Stimulated activated CD4-positive, alpha-beta T cell treated with anti-CD3 and anti-CD28 coated beads, Interleukin-4, amount 100 ng/mL, for 4 hours (primary cell): ENCODE measurements at places on chromosomes 3 and 15.
A peak's percentile ranks its signal among the peaks of the same experiment; 100 is the strongest.

GRCh38 chr15:84035399-84035766, 200.2 kb upstream of the GOLGA6L4 start:
- DNase-seq: no peak

GRCh38 chr3:16665282-16665741, 60.1 kb upstream of the DAZL start:
- no peak for DNase-seq

- no peak for DNase-seq
These were observed 24.6 kb upstream of the HES1 start for GRCh38 chr3:194111336-194111735.

DNA sequence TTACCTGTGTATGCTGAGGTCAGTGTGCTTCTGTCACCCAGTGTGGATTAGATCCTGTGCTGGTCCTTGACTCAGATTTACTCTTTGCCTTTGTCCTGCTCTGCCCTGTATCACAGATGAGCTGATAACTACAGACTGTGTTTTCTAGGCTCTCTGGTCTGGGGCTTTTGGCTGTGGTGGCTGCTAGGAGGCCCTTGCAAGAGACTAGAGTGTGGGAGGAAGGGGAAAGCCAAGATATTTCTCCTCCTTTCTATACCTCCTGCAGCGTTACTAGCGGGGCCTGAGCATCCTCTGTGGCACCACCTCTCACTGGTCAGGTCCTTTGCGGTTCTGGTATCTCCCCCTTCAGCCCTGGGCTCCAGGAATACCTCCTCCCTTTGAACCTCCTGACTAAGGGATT, 282.3 kb upstream of the TBC1D5 start:
- no peak for DNase-seq

GRCh38 chr3:49721596-49721895, 2.1 kb upstream of the AMIGO3 start:
- DNase-seq: no peak

DNA sequence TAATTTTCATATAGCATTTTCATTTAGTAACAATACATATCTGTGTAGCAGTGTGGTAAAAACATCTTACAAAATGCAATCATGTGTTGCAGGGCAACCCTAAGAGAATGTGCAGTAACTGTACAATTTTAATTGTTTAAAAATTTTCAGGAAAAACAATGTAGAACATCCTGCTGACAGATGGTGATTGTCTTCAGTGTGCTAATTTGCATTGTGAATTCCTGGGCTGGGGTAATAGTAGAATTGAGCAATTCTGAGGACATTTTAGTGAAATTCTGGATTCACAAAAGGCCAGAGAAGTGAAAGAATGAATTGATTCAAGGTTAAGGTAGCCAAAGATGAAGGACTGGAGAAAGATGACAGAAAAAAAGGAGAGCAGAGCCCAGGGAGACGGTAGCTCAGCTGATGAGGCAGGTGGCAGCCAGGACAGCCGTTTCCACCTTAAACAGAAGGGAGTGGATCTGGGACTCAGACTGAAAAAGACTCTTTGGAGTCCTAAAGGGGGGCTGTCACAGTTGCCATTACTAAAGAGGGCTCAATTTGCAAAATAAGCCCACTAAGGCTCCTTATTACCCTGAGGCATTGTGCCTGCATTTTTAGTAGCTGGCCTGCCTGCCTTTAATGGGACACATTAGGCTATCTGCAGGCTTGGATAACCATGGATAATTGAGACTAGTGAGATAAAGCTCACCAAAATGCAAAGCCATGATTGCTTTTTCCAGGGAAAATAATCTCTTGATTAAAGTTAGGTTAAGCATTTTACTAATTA, 8.6 kb downstream of the MAP3K13 start:
- DNase-seq: no peak

GRCh38 chr15:31338318-31338878, 11.8 kb downstream of the KLF13 start:
- no peak for DNase-seq

DNA sequence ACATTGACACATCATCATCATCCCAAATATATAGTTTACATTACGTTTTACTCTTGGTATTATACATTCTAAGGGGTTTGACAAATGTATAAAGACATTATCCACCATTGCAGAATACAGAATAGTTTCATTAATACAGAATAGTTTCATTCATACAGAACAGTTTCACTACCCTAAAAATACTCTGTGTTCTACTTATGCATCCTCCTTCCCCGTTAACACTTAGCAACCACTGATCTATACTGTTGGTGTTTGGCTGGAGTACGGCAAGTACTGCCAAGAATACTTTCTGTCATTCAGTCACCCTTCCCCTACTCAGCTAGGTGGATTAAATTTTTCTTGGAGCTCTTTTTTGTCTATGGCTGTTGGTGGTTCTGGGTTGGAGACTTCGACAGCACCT, 33.4 kb downstream of the LEKR1 start:
- no peak for DNase-seq

DNA sequence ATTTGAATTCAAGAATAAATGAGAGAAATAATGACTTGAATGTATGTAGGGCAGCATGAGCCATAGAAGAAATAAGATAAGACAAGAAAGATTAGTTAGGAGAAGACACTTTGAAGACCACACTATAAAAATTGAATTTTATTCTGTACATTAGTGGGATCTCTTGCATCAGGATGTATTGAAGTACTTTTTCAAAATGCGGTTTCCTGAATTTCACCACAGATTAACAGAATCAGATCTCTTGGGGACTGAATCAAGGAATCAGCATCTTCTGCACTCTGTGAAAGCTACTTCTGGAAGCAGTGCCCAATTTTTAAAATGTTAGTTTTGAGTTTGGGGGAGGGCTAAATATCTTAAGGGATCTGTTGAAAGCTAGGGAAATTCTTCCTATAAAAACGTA, 763.9 kb upstream of the GOLIM4 start:
- DNase-seq: no peak

- peak; percentile 15 for DNase-seq
These were observed 56.1 kb downstream of the TAFA4 start for GRCh38 chr3:68876112-68876713.

DNA sequence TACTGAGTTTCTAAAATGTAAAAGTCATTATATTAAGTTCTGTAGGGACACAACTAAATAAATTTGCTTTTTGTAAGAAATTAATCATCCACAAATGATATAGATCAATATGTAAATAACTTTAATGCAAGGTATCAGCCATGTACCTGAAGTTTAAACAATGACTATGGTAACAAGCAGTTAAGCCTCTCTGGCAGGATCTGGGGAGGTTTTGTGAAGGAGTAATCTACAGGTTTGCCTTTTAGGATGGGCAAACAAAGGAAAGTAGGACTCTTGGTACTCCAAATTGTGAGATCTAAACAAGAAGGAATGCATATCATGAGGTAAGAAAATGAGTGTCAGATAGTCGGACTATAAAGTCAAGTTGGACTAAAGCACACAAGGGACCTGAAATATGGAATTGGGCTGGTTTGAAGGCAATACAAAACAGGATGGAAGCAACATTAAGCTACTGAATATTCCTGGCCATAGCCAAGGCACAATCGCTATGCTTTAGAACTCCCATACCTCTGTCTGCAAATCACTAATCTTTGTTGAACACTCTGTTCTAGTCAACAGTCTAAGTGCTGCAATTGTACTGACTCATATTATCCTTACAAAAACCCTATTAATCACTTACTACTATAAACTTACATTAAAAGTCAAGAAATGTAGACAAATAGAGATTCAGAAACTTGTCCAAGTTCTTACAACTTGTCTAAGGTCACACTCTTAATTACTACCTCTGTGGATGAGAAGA, 412.8 kb downstream of the DIPK2A start:
- no peak for DNase-seq

DNA sequence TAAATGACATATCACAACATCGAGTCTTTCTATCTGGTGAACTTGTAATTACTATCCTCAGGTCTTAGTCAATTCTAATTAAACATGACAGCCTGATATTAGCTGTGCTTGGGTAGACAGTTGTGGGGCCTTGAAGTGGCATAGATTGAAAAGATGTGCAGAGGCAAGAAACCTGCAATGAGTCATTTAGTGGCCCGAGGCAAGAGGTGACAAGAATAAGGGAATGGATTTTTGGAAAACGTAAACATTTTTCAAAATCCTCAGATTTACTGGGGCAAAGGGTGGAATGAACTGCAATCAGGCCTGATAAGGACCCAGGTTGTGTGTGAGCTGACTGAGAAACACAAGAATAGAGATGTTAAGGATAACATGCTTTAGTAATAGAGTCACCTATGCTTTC, 29.5 kb upstream of the ULK4 start:
- no peak for DNase-seq

- DNase-seq: no peak
These were observed 304.0 kb upstream of the CBLB start for GRCh38 chr3:106172780-106173179.

- no peak for DNase-seq
These were observed 151.0 kb upstream of the THBS1 start for GRCh38 chr15:39429898-39430357.

- DNase-seq: no peak
These were observed 40.8 kb downstream of the TM4SF18 start for GRCh38 chr3:149292666-149293065.

DNA sequence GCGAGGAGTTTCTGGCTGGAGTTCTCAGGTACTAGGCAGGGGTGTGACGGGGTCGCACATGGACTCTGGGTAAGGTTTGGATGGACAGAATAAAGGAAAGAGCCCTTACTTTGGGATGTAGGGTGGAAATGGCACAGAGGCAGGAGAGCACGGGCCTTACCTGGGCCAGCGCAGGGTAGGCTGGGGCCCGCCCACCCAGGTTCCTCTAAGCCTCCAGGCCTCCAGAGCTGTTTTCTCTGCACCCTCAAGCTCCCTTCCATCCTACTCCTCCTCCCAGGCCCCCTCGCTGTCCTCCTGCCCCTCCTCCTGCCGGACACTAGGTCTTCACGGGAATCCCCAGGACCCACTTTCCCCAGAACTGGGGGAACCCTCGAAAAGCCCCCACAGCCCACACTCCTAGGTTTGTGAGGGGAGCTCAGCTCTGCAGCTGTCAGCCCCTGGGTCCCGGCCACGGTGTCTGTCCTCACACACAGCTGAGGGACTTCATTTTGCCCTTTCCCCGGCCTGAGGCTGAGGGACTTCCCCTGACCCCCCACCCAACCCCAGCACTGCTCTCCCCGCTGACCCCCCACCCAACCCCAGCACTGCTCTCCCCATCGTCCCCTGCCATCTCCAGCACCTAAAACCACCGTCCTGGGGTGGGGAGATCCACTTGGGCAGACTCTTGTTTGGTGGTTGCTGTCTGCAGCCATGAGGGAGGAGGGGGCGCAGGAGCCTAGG, 53.0 kb upstream of the PCSK6 start:
- no peak for DNase-seq

- DNase-seq: no peak
These were observed 145.4 kb downstream of the PDZRN3 start for GRCh38 chr3:73479325-73479724.

DNA sequence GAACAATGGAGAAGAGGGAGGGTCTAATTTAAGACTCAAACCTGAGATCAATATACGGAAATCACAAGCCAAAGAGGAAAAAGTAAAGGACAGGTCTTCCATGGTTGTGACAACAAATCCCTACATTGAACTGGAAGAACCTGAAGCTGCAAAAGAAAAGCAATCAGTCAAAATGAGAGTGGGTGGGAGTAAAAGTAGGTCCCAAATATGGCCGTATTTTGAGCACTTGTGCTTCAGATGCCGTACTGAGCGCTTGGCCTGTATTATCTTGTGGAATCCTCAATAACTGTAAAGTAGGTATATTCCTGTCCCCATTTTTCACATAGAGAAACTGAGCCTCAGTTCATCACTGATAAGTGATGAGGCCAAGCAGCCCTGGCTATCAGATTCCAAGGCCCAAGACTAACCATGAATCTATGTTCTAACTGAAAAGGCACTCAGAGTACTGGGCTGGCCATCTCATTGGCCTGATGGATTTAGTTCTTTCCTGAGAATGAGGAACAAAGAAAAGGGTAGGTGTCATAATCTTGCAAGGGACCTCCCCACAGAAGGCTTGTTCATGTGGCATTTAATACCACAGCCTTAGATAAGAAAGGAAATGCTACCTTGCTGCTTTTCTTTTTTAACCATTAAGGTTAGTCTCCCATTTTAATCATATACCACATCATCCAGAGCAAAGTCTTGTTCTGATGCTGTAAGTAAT, 52.5 kb downstream of the LRRN1 start:
- DNase-seq: no peak

DNA sequence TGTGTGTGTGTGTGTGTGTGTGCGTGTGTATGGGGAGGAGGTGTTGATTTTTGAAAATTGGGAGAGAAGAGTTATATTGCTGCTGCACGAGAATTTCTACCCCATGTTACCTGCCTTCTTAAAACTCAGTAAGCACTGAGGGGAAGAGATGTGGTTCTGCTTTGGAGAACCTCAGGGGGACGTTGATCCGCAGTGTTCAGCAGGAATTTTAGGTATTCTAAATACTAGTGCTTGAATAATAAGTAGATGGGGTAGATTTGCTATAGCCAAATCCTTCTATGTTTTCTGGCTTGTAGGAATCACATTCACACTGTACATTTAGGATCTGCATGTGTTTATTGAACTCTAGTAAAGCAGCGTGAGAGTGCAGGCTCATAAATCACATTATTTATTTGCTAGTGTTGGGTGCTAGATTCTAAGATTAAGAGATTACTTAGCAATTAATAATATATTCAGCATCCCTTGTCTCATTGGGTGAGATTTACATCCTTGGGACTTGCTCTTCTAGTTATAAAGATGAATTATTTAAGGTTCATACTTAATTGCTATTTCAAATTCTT, 268.1 kb downstream of the MFSD1 start:
- no peak for DNase-seq

GRCh38 chr15:72086920-72087648, 30.9 kb downstream of the MYO9A start:
- no peak for DNase-seq

- DNase-seq: no peak
These were observed 171.4 kb downstream of the SSR3 start for GRCh38 chr3:156383441-156384025.

- DNase-seq: no peak
These were observed 17.9 kb downstream of the ACSBG1 start for GRCh38 chr15:78216276-78217104.

DNA sequence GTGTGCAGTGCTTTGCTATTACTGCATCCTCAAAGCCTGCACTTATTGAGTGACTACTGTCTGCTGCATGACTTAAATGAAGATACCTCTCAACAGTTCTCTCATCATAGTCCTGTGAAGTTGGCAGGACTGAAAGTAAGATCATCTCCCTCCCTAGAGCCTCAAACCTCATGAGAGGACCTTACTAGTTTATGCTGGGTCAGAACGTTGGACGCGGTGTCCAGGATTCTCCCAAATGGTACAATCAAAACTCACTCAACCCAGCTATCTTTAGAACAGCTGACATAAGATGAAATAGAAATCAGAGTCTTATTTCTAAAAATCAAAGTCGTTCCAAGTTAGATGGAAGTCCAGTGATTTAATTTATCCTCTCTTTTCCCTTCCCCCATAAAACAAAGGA, 219.7 kb downstream of the PDZRN3 start:
- no peak for DNase-seq

- DNase-seq: no peak
These were observed 258.4 kb upstream of the AGTR1 start for GRCh38 chr3:148439254-148439822.

DNA sequence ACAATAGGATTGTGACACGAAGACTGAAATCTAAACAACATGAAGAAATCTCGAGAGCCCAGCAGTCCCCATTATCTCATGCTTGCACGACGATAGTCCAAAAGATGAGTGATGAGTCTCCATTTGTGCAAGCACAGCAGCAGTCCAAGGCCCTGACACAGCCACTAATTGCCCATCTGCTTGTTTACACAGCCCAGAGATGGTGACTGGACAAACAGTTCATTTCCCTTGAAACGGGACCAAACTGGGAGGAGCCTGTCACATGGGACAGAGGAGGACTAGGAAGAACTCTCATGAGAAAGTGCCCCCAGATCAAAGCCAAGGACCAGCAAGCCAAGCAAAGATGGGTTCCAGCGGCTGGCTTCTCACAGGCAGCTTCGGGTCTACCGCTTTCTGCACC, 121.0 kb downstream of the GREM1 start:
- no peak for DNase-seq
